GM12864 (cell line): ENCODE measurements at places on chromosomes 5 and 9.

DNA sequence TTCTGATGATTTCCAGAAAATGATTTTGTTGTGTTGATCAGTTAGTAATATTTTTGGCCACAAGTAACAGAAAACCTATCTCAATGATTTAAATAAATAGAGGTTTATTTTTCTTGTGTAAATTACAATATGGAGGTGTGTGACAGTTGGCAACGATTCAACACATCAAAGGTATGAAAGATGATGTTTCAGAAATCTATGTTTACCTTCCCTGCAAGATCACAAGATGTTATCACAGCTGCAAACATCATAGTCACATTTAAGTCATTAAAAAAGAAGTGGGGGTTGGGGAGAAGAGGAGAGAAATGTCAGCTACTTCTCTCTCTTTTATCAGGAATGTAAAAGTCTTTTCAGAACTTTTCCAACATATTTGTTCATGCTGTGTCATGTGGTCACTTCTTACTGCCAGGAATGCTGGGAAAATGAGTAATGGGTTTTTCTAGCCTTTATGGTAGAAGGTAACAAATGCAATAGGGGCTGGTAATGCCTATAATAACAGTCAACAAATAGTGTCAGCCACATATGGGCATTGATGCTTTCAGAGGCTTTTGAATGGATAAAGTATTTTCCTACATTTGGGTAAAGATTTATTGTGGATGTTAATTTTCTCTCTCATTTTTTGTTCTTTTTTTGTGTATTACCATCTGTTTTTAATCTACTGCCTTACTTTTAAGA lies 742.7 kb downstream of the TLE1 start:
- no peak for DNase-seq

GRCh38 chr9:3868012-3868411 lies 342.2 kb upstream of the RFX3 start:
- no peak for DNase-seq

GRCh38 chr5:61416420-61416819 lies 84.4 kb downstream of the ZSWIM6 start:
- no peak for DNase-seq

DNA sequence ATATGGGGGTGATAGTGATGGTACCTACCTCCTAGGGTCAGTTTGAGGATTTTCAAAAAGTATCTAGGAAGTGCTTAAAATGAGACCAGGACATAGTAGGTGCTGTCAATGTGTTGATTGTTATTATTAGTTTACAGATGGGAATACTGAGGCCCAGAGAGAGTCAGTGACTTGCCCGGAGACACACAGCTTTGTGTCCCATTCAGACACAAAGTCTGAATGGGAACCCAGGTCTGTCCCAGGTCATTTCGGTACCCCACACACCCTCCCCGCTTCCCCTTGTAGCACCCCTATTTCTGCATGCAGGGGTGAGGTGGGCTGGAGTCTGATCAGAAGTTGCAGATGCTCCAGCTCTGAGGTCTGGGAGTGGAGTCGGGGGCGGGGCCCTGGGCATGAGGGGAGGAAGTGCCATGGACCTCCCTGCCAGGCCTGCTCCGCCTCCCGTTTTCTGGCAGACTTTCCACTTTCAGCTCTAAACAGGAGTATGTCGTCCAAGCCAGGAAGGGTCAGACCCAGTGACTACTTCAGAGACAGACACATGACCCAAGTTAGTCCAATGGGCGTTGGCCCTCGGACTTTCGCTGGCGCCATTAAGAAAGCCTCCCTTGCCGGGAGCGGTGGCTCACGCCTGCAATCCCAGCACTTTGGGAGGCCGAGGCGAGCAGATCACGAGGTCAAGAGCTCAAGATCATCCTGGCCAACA lies 3.2 kb upstream of the DBN1 start:
- no peak for DNase-seq

GRCh38 chr9:96478829-96479371 lies 28.9 kb downstream of the HABP4 start:
- DNase-seq = peak; percentile 34

- DNase-seq = no peak
Measured at GRCh38 chr5:38258319-38259061, at the start of gene EGFLAM. TSS of gene EGFLAM (plus strand) at chr5:38258559. CDS start at chr5:38258755, 196 bp downstream.
